ENCODE measurements at places on chromosomes 1 and 21. TPM values are rescaled to one million over a fixed set of nuclear protein-coding genes. Genes with fewer than 3 reads are reported as not detected.

Gene COL8A2
- 7.0 TPM for total RNA-seq

Gene KIF2C
- total RNA-seq, result 6.1 TPM

Gene C21orf91
- 28.6 TPM for total RNA-seq

Gene DONSON
- total RNA-seq, result 13.5 TPM

Gene CD164L2
- total RNA-seq, result not detected

Gene CCDC185
- not detected for total RNA-seq

Gene ANKRD65
- 1.1 TPM for total RNA-seq

Gene ATAD3B
- total RNA-seq, result 15.7 TPM

Gene WNT3A
- not detected for total RNA-seq

Gene SELL
- 300 TPM for total RNA-seq

Gene HAPLN2
- total RNA-seq, result not detected

Gene TMCC2
- 18.6 TPM for total RNA-seq

DNA sequence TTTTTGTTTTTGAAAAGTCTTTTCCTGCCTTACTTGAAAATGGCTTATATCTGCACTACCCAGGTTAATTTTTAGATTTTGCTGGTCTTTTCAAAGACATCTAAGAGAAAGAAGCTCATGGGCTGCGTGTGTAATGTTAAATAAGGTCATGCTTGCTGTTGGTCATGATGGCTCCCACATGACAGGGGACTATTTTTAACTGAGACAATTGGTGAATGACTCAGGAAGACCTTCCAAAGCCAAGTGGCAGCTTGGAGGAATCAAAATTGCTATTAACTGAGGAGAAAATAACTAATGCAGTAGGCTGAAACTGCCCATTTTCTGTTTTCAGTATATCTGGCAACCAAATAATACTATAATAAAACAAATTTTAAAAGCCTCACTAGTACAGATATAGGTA is 117.1 kb upstream of the SPAG17 start:
- no peaks in the 10 kb centered on the region for H3K4me1 ChIP-seq
- H3K27me3 ChIP-seq, result no peaks in the 10 kb centered on the region
- no peak overlapping the region for H3K27ac ChIP-seq
- no peaks in the 10 kb centered on the region for H3K36me3 ChIP-seq
- H3K4me3 ChIP-seq, result no peak overlapping the region

DNA sequence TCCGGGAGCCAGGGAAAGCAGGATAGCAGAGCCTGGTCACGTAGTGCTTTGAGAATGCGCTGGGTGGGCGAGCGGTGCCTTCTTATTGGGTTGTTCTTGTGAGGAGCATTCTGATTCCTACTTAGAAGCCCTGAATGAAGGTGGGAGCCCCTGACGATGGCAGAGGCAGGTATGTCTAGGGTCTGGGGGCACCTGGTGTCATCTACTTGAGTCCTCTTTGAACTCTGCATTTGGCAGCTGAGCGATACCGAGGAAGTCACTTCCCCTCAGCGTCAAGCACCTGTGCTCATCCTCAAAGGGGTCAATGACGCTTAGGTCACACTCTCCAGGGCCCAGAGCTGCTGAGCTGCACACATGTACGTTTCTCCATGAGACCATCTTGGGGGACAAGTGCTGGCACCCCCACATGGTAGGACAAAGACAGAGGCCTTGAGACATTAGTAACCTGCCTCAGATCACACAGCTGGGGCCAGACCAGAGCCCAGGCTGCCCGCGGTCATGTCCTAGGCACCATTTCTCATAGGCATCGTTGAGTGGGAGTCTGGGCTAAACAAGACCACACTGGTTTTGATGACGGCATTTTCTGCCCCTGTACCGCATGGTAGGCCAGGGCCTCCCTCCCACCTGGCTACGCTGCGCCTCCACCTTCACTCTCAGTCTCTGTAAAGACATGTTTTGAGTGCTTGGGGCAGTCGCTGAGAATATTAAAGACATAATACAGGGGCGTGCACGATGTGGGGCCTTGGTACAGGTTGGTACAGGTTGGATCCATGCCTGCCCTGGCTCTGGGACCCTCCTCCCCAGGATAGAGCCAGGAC is 69.1 kb upstream of the ABCG1 start:
- no peak for DNase-seq
- no peak overlapping the region for H3K4me3 ChIP-seq
- H3K4me1 ChIP-seq, result peaks cover 6% of the 10 kb centered on the region
- H3K27me3 ChIP-seq, result peaks cover 4% of the 10 kb centered on the region
- H3K27ac ChIP-seq, result no peak overlapping the region

- H3K4me1 ChIP-seq, result peaks cover 11% of the 10 kb centered on the region
- no peaks in the 10 kb centered on the region for H3K36me3 ChIP-seq
- H3K27ac ChIP-seq, result peak within 1 kb of the TSS; percentile 11
- H3K27me3 ChIP-seq, result no peaks in the 10 kb centered on the region
- peak; percentile 72 for DNase-seq
- peak within 1 kb of the TSS; percentile 47 for H3K4me3 ChIP-seq
These were observed at the start of gene TMEM54 for GRCh38 chr1:32900956-32901822. TSS of gene TMEM54 (minus strand) at chr1:32901389. CDS start at chr1:32901238, 151 bp downstream.

- no peak for DNase-seq
- peak overlapping the region; percentile 86 for H3K27ac ChIP-seq
- peaks cover 45% of the 10 kb centered on the region for H3K4me1 ChIP-seq
These were observed 13.5 kb downstream of the SLC37A1 start for GRCh38 chr21:42527127-42527488.

GRCh38 chr1:176178316-176178715 is 28.8 kb downstream of the COP1 start:
- no peak for DNase-seq
- H3K27me3 ChIP-seq, result no peaks in the 10 kb centered on the region
- peaks cover 45% of the 10 kb centered on the region for H3K4me1 ChIP-seq

GRCh38 chr1:223683586-223684487 is 18.3 kb upstream of the CAPN8 start:
- H3K27ac ChIP-seq, result no peak overlapping the region
- no peaks in the 10 kb centered on the region for H3K36me3 ChIP-seq
- H3K4me1 ChIP-seq, result no peaks in the 10 kb centered on the region
- H3K4me3 ChIP-seq, result no peak overlapping the region
- no peak for DNase-seq
- peaks cover 17% of the 10 kb centered on the region for H3K27me3 ChIP-seq

- no peak overlapping the region for H3K4me3 ChIP-seq
- H3K27ac ChIP-seq, result peak overlapping the region; percentile 77
- peaks cover 11% of the 10 kb centered on the region for H3K27me3 ChIP-seq
- peaks cover 97% of the 10 kb centered on the region for H3K4me1 ChIP-seq
- H3K36me3 ChIP-seq, result no peaks in the 10 kb centered on the region
These were observed 3.2 kb downstream of the E2F2 start for GRCh38 chr1:23527900-23528249.

DNA sequence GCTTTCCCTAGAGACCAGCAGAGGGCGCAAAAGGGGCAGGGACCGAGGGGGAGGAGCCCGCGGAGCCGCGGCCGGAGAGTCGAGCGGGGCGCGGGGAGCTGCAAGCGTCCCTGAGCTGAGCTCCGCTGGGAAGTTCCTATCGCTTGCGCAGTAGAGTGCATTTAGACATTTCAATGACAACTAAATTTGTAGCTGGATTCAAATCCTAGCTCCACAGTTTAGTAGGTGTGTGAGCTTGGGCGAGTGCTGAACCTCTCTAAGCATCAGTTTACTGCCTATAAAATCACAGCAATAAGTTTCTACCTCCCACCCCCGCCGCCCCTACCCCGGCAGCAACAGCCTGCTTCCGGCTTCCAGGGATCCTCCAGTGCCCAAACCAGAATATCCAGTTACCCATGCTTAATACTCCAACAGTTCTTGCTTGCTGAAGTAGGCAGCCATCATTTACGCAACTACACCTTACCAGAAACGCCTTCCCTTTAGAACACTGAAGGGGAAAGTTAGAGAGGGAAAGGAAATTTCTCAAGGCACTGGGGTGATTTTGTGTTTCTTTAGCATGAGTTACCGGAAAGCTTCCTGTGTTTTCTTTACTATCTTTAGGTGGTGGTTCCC is 9.1 kb downstream of the TLR5 start:
- no peaks in the 10 kb centered on the region for H3K27me3 ChIP-seq
- H3K4me3 ChIP-seq, result peak overlapping the region; percentile 41
- H3K27ac ChIP-seq, result peak overlapping the region; percentile 82
- H3K4me1 ChIP-seq, result peaks cover 62% of the 10 kb centered on the region
- H3K36me3 ChIP-seq, result no peaks in the 10 kb centered on the region

DNA sequence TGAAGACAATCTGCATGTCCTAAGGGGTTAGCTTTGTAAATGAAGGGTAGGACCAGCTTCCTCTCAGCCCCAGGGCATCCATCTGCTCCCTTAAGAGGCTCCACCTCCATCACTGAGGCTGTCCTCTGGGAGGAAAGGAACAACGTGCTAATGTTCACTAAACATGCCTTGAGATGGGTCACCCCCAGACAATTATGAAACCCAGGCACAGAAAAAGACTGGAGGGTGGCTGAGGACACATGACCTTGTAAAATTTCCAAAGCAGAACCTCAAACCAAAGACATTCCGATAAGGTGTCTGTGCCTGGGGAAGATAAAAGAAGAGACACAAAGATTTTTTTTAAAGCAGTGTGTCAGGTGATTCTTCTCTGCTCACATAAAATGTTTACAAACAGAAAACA is 37.6 kb upstream of the ZNF124 start:
- peaks cover 46% of the 10 kb centered on the region for H3K36me3 ChIP-seq
- H3K4me3 ChIP-seq, result peak overlapping the region; percentile 70
- H3K4me1 ChIP-seq, result peaks cover 58% of the 10 kb centered on the region

- H3K27me3 ChIP-seq, result no peaks in the 10 kb centered on the region
- DNase-seq, result no peak
- no peak overlapping the region for H3K4me3 ChIP-seq
- no peaks in the 10 kb centered on the region for H3K36me3 ChIP-seq
- H3K4me1 ChIP-seq, result peaks cover 10% of the 10 kb centered on the region
- H3K27ac ChIP-seq, result peak overlapping the region; percentile 32
These were observed 33.9 kb upstream of the SELENON start for GRCh38 chr1:25765923-25766589.

DNA sequence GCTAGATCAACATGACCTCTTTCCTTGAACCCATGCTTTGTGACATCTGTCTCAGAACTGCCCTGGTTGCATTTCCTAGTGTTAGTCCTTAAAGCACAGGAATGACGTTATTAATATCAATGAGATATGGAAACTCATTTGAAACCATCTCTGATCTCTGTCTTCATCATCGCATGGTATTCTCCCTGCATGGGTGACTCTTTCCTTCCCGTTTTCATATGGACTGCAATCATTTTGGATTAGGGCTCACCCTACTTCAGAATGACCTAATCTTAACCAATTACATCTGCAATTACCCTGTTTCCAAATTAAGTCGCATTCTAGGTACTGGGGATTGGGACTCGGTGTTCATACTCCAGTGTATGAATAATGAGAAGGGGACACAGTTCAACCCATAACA is 41.7 kb upstream of the DISC1 start:
- no peak overlapping the region for H3K4me3 ChIP-seq
- H3K36me3 ChIP-seq, result no peaks in the 10 kb centered on the region
- no peak for DNase-seq
- no peaks in the 10 kb centered on the region for H3K4me1 ChIP-seq

DNA sequence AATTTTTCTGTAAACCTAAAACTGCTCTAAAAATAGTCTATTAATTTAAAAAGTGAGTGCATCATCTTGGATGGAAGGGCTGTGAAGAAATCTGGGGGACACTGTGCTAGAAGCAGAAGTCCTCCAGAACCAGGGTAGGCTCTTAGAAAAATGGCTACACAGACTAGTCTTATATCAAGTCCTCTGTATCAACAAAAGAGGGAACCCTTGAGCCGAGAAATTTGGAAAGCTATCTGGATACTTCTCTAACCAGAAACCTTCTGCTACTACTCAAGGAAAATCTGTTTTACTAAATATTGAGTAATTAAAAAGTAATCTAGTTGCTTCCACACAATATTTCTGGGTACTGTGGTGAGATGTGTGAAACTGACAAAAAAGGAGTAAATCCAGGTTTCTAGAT is 92.1 kb downstream of the WDR3 start:
- H3K27me3 ChIP-seq, result no peaks in the 10 kb centered on the region
- no peak overlapping the region for H3K27ac ChIP-seq
- no peaks in the 10 kb centered on the region for H3K4me1 ChIP-seq
- DNase-seq, result no peak
- H3K4me3 ChIP-seq, result no peak overlapping the region

DNA sequence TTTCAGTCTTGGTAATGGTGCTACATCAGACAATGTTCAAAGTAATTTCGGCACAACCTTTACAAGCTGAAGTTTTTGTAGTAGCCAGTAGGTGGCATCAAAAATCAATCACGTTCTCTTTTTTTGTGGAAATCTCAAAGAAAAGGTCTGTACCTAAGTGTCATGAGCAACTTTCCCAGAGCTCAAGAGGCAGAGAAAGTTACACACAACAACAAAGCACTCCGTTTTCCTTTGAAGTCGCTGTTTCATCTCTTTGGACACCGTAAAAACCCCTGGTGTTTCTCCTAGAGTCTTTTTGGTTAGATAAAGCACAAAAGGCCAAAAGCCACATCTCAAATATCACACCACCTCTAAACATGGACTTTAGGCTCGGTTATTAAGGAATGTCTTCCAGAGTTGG is 131.6 kb downstream of the LHX8 start:
- H3K36me3 ChIP-seq, result no peaks in the 10 kb centered on the region
- H3K4me3 ChIP-seq, result no peak overlapping the region
- no peak for DNase-seq
- no peaks in the 10 kb centered on the region for H3K4me1 ChIP-seq
- no peak overlapping the region for H3K27ac ChIP-seq

DNA sequence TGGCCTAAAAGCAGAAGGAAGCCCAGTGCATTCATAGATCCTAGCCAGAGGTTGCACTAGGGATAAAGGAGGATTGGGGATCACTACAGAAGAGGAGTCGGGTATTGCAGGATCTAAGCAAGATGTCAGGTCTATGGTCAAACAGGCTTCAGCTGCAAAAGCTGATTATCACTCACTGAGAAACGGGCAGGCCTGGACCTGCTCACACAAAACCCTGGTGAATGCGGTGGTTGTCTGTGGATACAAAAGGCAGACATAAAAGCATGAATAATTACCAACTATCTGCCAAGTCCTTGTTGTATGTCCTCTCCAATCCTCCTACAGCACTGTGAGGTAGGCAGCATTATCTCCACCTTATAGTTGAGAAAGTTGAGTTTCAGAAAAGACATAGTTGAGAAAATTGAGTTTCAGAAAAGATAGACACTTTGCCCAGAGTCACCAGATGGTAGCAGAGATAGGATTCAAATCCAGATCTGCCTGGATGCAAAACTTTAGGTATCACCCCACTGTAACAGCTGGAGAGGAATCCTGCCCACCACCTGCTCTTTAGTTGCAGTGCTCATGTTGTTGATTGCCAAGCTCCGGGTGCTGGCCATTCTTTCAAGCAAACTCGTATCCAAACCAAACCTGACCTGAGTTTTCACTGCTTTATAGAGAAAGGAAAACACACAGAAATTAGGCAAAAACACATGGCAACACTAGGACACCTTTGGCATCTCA is 49.6 kb upstream of the HOOK1 start:
- no peak overlapping the region for H3K27ac ChIP-seq
- H3K4me1 ChIP-seq, result no peaks in the 10 kb centered on the region
- no peak overlapping the region for H3K4me3 ChIP-seq
- no peaks in the 10 kb centered on the region for H3K27me3 ChIP-seq
- no peaks in the 10 kb centered on the region for H3K36me3 ChIP-seq

DNA sequence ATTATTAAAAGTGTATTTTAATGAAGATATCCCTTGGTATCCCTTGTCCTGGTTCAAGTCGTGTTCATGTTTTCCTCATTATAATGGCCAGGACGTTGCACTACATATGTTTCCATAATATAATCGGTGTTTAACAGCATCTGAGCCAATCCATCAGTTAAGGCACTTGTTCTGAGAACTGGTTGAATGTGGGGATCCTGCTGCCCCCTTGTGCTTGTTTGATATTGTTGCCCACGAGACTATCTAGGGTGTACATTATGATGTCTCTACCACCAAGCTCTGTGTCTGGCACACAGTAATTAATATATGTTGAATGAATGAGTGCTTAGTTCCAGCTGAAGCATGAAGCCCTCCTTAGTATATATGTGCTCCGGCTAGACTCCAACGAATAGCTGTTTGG is 193.0 kb downstream of the CACNA1E start:
- no peak overlapping the region for H3K4me3 ChIP-seq
- H3K27ac ChIP-seq, result no peak overlapping the region
- no peaks in the 10 kb centered on the region for H3K4me1 ChIP-seq
- no peaks in the 10 kb centered on the region for H3K27me3 ChIP-seq

Measured in spleen (tissue), 13 donors.